ENCODE measurements at places on chromosomes 5 and 9.

GRCh38 chr9:18896004-18896403 is 137.0 kb downstream of the SAXO1 start:
- DNase-seq = no peak

DNA sequence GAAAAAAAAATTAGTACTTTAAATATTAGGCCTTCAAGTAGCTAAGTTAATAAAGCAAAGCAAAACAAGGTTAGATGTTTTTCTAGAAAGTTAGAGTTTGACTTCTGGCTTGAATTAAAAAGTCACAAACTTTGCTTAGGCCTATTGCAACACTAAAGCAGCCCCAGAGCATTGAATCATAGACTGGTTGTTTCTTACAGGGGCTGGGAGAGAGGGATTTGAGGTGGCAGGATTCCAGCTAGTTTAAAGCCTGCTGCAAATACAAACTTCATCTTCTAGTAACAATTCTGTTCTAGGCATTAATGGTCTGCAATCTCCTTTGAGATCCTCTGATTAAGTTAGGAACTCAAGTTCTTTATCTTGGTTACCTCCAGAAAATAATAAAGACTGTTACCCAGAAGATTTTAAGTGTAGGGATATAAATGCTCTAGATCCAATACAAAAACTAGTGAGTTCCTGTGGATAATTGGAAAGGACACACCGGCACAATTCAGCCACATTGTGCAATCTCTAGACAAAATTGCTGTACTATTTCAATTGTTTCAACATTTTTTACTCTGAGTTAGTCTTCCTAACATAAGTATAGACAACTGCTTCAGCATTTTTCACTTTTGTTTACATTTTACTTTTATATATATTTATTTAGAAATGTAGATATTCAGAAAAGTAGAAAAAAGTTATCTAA is 12.6 kb downstream of the OR13C5 start:
- DNase-seq = no peak

DNA sequence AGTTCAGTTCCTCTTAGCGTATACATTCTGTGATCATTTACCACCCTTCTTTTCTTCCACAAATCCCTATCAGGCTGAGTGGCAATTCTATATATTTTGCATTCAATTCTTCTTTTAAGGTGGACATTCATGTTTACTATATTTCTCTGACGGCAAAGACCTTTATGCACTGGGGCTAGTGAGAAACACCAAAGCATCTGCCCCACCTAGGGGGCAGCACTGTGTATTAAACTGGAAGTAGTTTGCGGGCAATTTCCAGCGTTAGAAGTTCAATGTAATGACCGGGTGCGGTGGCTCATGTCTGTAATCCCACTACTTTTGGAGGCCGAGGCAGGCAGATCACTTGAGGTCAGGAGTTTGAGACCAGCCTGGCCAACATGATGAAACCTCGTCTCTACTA is 27.9 kb upstream of the FBXL7 start:
- DNase-seq = no peak

DNA sequence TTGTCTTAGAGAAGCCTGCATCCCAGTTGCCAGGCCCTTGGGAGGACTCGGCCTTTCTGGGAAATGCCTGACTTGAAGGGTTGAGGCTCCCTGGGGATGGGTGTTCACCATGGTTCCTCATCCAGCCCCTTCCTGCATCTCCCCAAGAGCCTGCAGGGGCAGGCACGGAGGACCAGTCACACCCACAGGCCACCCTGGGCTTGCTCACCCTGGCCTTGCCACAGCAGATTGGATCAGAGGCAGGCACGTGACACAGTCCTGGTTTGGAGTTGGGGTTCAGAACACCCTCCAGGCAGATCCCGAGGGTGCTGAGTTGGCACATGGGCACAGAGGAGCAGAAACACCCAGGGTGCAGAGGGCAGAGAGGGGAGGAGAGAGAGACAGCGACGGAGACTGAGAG is 286.1 kb downstream of the PBX3 start:
- DNase-seq = no peak

GRCh38 chr5:126354012-126354857 is 69.0 kb upstream of the GRAMD2B start:
- peak; percentile 63 for DNase-seq

DNA sequence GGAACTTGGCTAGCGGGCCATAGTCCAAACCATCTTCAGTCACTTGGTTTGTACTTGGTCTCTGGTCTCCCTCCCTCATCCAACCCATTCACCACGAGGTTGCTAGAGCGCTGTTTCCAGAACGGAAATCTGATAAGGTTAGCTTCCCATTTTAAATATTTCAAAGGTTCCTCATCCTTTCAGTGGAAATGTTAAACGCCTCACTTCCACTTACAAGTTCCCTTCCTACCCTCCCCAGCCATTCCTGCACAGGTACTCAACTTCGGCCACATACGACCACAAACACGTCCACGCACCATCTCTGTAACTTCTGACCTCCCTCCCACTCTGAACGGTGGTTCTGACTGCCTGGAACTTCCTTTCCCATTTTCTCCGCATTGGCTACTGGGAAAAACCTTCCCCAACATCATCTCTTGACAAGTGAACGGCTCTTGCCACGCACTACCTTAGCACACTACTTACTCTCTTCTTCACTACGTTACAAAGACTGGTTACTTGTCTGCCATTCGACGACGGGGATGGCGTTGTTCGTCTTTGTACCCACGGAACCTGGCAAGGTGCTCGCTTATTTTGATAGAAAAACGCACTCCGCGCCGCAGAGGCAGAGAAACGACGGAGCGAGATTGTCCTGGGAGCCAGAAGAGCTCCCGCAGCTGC is 629 bp downstream of the CCNH start:
- DNase-seq = peak; percentile 22

GRCh38 chr9:100803956-100804355 is 224.6 kb upstream of the PLPPR1 start:
- DNase-seq = no peak

DNA sequence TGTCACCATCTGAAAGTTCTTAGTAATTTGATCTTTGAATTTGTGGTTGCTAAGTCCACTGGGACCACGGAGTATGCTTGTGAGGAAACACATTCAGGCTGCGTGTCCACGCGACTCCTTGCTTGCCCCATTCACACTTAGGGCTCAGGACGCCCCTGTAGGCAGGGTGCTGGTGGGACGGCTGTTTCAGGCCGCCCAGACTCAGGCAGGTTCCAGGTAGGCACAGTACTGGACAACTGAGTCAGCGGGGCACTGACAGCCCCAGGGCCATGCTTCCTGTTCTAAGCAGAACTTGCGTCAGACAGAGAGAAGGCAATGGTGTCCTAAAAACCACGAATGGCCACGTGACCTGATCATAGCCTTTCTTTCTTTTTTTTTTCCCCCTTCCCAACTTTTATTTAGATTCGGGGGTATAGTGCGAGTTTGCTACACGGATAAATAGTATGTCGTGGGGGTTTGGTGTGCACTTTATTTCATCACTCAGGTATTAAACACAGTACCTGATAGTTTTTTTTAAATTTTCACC is 7.7 kb upstream of the RASGEF1C start:
- no peak for DNase-seq

GRCh38 chr9:92781899-92782298 is 17.3 kb upstream of the BICD2 start:
- DNase-seq = no peak

DNA sequence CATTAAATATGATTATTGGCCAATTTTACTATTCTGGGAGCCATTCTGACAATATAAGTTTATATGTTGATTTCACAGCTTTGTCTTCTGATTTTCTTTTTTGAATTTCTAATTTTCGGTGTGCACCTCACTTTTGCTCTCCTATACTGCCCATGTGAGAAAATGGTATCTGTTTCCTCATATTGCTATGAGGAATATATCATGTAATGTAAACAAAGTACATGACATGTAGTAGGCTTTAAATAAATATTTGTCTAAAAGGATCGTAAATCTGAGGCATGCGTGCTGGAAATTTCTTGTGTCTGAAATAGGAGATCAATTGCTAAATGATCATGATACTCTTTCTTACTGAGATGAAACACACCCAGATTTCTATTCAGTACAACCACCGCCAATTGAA is 119.9 kb downstream of the ZDHHC21 start:
- no peak for DNase-seq

DNA sequence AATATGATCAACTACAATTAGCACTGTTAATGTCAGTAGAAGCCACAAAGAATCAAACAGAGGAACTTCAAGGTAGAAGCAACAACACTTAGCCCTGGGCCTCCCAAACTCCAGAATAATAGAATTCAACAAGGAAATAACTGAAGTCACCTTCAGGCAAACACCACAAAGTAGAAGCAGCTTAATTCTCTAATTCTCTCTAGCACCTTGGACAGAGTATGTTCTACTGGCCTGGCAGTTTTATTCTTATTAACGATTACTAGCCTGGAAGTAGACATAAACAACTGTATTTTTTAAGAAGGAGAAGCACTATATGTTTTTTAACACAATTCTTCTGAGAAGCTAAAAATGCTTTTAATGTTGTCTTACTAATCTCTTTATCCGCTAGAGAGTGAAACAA is 911.9 kb downstream of the DTWD2 start:
- no peak for DNase-seq

DNA sequence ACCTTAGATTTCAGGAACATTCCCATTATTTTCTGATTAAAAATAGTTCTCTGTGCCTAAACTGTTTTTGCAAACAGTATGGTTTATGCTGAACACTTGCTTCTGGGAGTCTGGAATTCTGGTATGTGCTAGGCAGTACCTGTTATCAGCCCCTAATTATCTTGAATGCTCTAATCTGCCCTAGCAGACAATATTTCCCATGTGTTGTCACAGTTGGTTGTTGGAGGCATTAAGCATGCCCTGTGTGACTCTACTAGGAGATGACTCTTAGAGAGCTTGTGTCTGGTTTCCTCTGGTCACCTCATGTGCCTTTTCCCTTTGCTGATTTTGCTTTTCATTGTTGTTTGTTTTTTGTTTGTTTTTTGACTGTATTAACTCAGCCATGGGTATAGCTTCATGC is 36.6 kb downstream of the UHRF2 start:
- DNase-seq = no peak

- DNase-seq = no peak
Measured at GRCh38 chr5:6907320-6907918, 194.2 kb downstream of the TENT4A start.

DNA sequence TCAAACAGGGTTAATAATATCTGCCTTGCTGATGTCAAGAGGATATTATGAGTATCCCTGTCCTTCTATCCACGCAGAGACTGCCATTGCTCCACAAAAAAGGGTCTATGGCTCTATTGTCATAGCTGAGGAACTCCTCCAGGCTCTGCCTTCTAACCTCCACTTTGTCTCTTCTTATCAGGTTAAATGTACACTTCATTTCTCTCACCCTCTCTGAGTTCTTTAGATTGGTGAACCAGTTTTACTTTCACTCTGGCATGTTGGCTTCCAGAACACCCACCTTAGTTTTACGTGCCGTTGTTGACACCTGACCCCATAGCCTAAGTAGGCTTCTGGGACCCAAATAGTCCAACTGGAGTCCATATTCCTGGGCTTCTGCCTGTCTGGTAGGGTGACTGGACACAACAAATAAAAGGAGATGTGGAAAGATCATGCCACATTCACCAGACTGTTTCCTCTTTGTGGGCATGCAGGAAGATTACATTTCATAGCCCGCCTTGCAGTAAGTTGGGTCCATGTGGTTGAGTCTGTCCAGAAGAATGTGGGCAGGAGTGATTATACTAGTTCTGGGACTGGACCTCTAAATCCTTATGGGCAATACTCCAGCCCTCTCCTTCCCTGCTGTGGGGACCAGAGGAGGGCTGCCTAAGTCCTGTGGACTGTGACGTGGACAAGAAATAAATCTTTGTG is 350.4 kb upstream of the CLINT1 start:
- DNase-seq = peak; percentile 21
